ENCODE measurements at places on chromosomes 11 and 22.

DNA sequence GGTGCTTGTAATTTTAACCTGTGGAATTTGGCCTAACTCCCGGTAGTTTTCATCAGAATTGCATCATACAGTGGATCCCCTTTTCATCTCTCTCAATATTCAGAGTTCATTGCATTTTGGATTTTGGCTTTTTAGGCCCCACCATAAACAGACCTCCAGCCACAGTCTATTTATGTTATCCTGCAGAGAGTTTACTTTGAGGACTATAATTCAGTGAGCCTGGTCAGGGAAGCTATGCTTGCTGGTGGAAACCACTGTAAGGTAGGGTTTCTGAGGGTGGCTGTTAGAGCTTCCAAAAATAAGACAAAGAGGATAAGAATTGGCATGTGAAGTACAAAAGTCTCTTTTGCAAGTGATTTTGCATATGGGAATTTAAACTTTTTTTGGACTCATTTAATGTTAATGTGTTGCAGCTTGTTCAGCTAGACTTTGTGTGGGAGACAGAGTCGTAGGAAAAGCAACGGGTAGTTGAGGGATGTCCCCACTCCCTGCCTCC, 34.8 kb upstream of the DDI1 start:
- no peak for DNase-seq

DNA sequence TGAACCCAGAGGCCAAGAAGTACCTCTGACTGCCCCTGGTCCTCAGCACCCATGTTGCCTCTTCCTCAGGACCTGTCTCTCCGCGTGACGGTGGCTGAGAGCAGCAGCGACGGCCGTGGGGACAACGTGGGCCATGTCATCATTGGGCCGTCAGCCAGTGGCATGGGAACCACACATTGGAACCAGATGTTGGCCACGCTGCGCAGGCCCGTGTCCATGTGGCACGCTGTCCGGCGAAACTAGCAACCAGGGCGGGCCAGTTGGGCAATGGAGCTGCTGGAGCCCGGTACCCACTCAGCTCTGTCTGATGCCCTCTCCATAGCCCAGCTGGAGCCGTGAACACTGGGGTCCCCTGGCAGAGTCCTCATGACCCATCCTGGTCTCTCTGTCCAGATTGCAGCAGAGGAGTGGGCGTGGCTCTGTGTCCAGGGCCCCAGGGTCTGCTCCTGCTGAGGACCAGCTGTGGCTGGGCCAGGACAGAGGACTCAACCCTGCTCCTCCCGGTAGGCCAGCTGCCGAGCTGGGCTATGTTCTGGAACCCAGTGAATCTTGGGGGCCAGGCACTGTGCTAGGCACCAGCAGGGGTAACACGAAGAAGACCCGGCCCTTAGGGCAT, 8.0 kb upstream of the RHOD start:
- no peak for DNase-seq

DNA sequence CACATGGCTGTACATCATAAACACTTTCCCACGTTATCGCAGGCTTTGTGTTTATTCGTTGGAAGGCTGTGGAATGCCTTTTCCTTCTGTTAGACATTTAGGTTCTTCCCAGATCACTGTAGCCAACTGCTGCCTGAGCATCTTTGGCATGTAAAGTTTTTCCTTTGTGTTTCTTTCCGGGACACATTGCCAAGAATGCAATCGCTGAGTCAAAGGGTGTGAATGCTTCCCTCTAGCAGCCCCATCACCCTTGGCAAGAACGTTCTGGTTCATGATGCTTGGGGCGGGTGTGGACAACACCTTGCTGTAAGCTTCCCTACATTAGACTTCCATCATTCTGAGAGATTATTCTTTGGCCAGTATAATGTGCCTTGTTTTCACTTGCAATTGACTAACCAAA, 136.2 kb downstream of the OSBP2 start:
- no peak for DNase-seq

GRCh38 chr11:27770576-27770975, 70.3 kb upstream of the BDNF start:
- no peak for DNase-seq

DNA sequence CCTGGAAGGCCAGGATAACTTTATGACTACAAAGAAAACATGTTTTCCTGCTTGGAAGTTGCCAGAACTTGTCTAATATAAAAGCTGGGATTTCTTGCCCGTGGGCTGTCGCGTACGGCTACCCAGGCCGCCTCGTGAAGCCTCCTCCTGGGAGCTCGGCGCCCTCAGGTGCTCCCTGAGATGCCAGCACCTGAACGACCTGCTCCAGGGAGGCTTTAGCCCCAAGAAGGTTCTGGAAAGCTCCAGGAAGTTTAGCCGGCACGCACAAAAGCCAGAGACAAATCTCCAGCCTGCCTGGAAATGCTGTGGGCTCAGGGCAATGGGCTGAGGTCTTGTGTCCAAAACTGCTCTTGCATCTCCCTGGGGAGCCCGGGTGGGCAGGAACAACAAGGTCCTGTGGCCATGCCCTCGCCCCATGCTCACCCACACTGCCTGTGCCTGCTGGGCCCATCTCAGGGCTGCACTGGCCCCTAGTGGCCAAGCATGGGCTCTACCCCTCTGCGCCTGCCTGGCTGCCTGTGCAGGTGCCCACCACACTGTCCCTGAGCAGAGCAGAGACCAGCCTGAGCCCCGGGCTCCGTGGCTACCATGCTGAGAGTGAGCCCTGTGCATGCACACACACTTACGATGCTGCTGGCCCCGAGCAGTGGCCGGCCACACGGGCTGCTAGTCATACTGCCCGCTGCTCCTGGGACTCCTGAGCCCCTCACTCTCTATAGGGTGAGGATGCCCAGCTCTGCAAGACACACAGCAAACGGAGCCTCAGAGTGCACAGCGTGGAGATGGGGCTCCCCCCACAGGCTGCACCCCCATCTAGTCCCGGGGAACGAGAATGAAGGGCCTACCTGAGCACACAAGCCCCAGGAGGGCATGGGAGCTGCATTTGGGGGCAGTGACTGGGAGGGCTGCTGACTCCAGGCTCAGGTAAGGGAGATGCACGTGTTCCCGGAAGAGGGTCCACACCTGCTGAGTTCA, 4.9 kb upstream of the CELSR1 start:
- no peak for DNase-seq

GRCh38 chr11:117944554-117944953, 15.4 kb upstream of the TMPRSS13 start:
- no peak for DNase-seq

GRCh38 chr11:58165504-58166106, 23.3 kb upstream of the OR9Q2 start:
- no peak for DNase-seq

GRCh38 chr11:79078999-79079398, 361.8 kb downstream of the TENM4 start:
- no peak for DNase-seq

- no peak for DNase-seq
These were observed 16.8 kb upstream of the PRG2 start for GRCh38 chr11:57407010-57407920.

Measured in NCI-H2081 treated with DMSO at 0.1 percent for 48 hours (cell line).